NCI-H1105 treated with DMSO at 0.1 percent for 48 hours (cell line): ENCODE measurements at places on chromosomes 7 and 10.

DNA sequence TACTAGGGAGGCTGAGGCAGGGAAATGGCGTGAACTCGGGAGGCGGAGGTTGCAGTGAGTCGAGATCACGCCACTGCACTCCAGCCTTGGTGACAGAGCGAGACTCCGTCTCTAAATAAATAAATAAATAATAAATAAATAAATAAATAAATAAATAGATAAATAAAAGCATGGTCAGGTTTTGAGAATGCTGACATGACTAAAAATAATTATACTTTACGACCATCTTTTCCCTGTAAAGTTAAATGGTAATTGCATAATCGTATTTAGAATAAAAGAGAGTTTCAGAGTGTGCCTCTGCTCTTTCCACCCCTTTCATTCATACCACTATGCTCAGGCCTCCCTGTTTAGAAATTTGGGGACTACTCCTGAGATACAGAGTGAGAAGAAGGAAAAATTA is 326.5 kb downstream of the CNTNAP2 start:
- no peak for DNase-seq

GRCh38 chr10:29479981-29480954 is 154.5 kb downstream of the SVIL start:
- peak; percentile 19 for DNase-seq

DNA sequence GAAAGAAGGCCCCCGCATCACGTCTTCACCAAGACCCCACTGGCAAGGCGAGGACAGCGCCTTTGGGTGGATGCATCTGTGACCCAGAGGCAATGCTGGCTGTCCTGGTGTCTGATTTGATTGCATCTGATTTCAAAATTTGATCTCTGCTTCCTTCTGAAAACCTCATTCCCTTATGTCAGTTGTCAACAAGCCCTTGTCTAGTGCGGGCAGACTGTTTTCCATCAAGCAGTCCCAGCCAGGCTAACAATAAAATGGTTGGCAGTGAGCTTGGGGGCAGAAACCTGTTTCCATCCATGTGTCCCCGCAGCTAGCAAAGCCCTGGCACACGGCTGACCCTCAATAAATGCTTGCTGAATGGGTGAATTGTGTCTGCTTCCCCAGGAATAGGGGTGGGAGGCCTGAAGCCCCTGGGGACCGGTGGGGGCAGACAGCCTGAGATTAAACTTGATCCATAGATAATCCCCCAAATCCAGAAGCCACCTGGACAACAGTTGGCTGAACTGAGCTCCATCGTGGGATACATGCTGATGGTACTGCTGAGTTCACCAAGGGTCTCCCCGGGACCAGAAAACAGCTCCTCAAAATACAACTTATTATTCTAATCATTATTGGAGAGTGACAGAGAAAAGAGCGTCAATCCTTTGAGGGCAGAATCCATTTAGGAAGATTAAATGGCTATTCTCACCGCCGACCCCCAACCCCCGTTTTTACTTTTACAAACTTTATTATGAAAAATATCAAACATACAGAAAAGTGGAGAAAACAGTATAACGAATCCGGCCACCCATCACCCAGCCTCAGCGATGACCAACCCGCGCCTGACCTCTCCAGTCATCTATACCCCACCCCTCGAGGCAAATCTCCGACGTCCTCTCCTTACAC is 912 bp upstream of the DUSP5 start:
- DNase-seq, result no peak

DNA sequence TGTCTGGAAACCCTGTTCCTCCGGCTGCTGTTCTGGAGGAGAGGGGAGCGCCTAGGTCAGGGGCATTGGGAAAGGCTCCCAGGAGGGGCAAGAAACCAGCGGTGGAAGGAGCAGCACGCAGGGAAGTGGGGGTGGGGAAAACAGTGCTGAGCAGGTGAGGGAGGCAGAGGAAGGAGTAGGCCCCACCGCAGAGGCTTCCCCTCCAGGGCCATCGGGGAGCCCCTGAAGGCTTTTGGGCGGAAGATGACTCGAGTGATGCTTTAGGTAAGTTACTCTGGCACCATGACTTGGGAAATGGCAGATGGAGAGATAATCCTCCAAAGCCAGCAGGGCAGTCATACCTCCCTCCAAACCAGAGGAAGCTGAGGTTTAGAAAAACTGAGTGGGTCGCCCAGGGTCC is 106.5 kb upstream of the ANLN start:
- no peak for DNase-seq

DNA sequence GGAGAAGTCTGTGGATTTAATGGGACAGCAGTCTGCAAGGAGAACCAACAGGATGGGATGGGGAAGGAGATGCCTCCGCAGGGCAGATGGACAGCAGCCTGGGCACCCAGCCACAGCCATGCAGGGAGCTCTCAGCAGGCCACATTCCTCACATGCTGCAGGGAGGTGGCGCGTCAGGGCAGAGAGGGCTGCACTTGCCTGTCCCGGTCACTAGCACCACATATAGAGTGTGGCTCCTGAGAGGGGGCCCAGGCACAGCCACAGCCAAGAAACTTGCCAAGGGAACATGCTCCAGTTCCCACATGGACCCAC is 86.8 kb upstream of the ZMIZ1 start:
- no peak for DNase-seq

GRCh38 chr10:103556383-103557007 is 63.0 kb downstream of the NEURL1 start:
- no peak for DNase-seq

- DNase-seq, result no peak
These were observed 225.5 kb downstream of the SFMBT2 start for GRCh38 chr10:7185367-7185690.

DNA sequence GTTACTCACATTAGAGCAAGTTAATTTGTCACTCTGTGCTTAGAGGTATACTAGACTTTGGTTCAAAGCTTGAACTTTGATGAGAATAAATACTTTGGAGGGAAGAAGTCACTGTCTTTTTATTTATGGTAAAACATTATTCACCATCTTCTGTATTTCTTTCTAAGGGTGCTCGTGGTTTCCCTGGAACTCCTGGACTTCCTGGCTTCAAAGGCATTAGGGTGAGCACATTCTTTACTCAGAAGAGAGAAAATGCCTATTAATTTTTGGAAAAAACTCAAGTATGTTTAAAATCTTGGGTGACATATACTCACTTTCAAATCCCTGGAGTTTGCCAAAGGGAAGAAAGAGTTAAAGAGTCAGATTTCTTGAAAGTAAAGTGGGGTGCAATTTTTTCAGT is 10.8 kb downstream of the COL1A2 start:
- DNase-seq, result no peak

GRCh38 chr10:2301227-2301626 is 563.9 kb upstream of the ADARB2 start:
- DNase-seq, result no peak

GRCh38 chr7:135950972-135951371 is 26.2 kb downstream of the MTPN start:
- DNase-seq, result no peak

DNA sequence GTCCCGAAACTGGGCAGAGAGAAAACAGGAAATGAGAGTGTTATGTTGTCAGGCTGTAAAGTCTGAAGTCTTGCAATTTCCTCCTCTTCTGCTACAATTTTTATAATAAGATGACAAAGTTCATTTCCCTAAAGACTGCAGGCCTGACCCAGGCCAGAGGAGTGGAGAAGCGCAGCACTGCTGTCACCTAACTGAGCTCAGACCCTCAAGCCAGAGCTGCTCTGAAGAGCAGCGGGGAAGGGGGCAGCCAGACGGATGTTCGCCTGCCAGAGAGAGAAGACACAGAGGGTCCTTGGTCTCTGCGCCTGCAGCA is 12.6 kb upstream of the AOAH start:
- DNase-seq, result no peak

GRCh38 chr10:43172645-43173044 is 34.4 kb downstream of the CSGALNACT2 start:
- DNase-seq, result no peak

DNA sequence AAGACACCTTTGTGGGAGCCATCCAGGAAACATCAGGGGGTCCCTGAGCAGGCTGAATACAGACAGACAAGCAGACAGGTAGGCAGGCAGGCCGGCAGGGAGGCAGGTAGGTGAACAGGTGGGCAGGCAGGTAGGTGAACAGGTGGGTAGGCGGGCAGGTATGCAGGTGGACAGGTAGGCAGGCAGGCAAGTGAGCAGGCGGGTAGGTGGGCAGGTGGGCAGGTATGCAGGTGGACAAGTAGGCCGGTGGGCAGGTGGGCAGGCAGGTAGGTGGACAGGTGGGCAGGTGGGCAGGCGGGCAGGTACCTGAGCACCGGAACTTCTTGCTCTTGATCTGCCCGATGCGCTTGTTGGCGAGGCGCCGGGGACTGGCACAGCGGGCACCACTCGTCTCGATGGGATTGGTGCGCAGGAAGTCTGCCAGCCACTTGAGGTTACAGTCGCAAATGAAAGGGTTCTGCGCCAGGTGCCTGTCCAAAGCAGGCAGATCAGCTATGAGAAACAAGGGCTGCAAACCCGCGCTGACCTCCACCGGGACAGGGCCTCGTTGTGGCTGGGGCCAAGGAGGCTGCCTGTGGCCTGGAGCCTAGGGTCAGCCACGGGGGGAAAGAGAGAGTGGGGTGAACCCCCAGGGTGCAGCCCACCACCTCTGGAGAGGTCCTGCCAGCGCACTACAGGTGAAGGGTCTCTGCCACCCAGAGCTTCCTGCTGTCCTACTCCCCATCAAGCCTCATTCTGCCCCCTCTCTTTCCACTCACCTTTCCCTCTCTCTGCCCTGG is 136.9 kb downstream of the SLIT1 start:
- DNase-seq, result peak; percentile 79

DNA sequence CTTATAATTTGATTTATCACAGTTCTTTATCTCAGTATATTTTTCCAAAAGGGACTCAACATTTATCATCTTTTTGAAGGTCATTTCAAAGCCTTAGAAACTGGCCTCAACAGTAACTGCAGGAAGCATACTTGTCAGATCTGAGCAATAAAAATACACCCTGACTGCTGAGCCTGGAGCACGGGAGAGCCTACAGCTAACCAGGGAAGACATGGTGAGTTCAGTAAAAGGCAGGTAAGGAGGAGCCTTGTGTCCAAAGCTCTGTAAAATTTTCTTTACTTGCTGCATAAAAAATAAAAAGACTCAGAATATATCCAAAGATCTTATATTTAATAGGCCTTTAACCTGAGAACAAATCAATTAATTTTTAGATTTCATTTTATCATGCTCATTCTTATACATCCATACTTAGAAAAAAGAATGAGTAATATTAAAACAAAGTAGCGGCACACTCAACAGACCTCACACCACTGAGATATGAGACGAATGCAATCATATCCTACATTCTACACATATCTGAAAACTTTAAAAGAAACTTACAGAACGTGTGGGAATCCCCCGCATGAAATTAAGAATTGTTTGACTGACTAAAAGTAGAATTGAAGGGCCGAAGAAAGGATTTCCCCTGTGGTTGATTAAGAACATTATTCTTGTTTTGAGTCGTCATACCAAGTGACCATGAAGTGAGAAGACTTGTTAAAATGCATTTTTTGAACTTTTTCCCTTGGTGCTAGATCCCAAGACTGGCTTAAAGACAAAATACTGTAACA is 296.4 kb upstream of the MKLN1 start:
- no peak for DNase-seq

GRCh38 chr10:19788075-19788686 is 28.1 kb upstream of the PLXDC2 start:
- DNase-seq, result no peak

DNA sequence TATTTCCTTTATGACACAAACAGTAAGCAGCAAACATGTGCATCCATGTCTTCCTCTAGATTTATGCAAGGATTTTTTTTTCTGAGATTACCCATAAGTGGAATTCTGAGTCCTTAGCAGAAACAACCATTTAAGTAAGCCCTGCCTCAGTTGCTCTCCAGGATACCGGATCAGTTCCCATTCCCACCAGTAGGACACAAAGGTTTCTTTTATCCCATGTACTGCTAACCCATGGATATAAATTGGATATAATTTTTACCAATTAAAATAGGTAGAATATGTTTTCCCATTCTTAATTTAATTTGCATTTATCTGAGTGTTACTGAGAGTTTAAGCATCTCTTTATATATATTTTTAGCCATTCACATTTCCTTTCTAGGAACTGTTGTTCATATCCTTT is 280.9 kb downstream of the FGFR2 start:
- no peak for DNase-seq

DNA sequence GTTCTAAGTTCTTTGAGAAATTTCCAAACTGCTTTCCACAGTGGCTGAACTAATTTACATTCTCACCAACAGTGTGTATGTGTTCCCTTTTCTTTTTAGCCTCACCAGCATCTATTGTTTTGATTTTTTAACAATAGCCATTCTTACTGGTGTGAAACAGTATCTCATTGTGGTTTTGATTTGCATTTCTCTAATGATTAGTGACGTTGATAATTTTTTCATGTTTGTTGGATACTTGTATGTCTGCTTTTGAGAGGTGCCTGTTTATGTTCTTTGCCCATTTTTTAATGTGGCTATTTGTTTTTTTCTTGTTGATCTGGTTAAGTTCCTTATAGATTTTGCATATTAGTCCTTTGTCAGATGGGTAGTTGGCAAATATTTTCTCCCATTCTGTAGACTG is 191.4 kb downstream of the AGMO start:
- no peak for DNase-seq

- DNase-seq, result no peak
These were observed 3.1 kb downstream of the CPA1 start for GRCh38 chr7:130383187-130383980.

- DNase-seq, result no peak
These were observed 66.1 kb upstream of the ABLIM1 start for GRCh38 chr10:114723991-114724715.

DNA sequence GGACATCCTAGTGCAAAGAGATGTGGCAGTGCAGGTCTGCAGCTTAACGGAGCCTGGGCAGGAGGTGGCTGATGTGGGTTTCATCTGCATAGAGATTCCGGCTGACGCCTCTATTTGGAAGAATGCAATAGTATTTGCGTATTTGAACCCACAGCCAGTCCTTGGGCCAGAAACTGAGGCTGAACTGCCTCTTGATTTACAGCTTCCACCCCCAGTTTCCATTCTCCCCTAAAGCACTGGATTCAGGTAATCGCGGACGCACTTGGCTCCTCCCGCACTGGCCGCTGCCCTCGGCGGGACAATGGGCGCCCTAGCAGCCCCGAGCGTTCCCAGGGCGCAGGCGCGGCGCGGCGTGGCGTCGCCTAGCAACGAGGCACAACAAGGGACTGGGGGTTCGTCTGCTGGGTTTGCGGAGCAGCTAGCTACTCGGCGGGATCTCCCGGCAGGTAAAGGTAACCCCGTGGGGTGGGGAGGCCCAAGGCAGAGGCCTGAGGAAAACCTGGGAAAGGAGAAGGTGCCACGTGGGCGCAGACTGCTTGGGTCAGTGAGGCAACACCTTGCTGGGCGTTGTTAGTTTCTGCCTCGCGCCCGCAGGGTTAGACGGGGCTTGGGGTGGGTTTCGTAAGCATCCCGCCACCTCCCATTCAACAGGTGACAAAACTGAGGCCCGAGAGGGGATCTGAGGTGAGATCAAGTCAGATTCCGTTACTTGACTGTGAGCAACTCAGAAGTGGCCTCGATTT is at the start of gene ARMC3:
TSS of gene ARMC3 (plus strand) at position 393 of the 743 bp plus-strand sequence. CDS start 3,944 bp downstream, outside the sequence.
- DNase-seq, result peak; percentile 58
